DMS79 (cell line): ENCODE measurements at places on chromosomes 12 and 14.

GRCh38 chr14:100348784-100349685 lies 25.9 kb downstream of the SLC25A47 start:
- DNase-seq = no peak

DNA sequence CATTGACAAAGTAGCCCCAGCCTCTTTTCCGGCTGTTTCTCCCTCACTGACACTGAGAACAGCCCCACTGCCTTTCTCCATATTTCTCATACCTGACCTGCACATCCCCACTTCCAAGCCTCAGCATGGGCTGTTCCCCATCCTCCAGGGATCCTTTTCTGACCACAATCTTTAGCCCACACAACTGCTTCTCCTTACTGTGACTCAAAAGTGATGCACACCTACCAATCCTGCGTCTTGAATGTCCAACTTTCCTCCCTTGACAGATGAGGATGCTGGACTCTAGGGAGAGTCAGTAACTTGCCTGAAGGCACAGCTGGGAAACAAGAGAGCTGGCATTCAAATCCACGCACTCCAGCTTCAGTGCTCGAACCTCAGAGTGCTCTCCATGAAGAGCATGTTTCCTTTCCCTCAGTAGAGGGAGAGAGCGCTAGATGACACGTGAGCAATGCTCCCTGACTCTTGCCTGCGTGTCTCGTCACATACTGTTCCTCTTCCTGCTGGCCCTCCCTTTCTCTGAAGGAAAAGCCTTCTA lies 75.6 kb downstream of the NTF3 start:
- no peak for DNase-seq

GRCh38 chr12:83823386-83824045 lies 1089.1 kb downstream of the SLC6A15 start:
- DNase-seq = no peak

GRCh38 chr14:103284574-103285467 lies 49.2 kb upstream of the EIF5 start:
- DNase-seq = no peak

DNA sequence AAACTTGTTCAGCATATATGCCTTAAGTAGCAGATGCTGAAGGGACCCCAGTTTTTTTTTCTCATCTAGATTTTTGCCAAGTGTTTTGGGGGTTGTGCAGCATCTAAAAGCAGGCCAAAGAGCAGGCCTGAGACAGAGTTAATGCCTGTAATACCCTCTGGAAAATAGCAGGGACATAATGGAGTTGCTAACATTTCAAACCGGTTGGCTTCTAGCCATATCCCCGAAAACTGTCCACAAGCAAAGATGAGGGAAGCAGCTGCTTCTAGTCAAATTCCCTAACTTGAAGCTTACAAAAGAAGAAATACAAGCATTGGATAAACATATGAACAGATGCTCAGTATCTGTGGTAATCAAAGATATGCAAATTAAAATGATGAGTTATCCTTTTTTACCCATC lies 52.1 kb upstream of the AEBP2 start:
- DNase-seq = no peak

GRCh38 chr12:94603434-94604365 lies 46.7 kb downstream of the TMCC3 start:
- DNase-seq = no peak

GRCh38 chr12:79407671-79408622 lies 282.8 kb downstream of the PAWR start:
- no peak for DNase-seq

GRCh38 chr14:74940956-74941565 lies 14.3 kb downstream of the PGF start:
- DNase-seq = no peak

DNA sequence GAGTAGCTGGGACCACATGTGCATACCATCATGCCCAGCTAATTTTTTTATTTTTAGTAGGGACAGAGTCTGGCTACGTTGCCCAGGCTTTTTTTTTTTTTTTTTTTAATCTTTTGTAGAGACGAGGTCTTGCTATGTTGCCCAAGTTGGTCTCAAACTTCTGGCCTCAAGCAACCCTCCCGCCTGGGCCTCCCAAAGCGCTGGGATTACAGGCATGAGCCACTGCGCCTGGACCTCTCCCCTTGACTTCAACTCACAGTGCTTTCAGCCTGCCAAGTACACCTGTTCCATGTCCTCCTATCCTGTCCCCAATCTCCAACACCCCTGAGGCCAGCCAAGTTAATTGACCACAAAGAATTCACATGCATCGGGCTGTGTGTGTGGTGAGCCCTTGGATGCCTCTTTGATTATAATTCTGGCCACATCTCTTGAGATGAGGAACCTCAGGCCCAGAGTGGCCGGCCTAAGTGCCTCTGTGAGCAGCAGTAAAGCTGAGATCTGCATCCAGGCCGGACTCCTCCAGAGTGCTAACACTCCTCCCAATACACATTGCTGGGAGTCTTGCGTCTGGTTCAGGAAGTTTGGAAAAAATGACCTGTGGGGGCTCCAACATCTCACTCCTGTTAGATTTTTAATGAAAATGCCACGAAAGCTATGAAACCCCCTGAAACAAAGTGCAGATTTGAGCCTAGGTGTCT lies 6.8 kb downstream of the RAB35 start:
- peak; percentile 11 for DNase-seq

DNA sequence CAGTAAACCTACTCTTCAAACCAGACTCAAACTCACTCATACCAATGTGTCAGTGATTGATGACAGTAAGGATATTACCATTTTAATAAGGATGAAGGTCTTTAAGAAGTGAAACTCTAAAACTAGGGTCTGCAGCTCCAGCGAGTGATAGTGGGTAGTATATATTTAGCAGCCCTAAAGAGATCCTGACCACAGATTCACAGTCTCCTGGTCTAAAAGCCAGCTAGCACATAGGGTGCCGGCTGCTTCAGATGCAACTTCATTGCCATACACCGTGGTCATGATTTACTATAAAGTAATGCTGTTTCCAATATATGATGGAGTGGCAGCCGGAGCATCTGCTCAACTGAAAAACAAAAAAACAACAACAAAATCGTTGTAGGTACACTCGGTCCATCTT lies 99.6 kb upstream of the MDM1 start:
- DNase-seq = no peak

- DNase-seq = no peak
Observed at GRCh38 chr14:63245893-63246292, 41.6 kb downstream of the RHOJ start.

DNA sequence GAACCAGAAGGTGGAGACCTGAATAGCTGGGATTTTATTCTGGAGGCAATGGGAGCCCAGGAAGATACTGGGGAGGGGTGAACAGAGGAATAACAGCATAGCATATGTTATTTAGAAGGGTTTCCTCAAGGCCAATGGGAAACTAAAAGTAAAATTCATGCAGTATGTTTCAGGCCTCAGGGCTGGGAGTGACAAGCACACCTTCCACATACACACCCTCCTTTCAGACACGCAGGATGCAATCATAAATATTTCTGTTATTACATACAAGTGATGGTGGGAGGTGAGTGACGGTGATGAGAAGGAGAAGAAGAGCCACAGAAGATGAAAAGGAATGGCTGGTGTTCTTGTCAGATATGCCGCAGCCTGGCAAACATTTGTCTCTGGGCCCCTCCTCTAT lies 106.1 kb upstream of the FLRT2 start:
- no peak for DNase-seq

- no peak for DNase-seq
Observed at GRCh38 chr12:24175284-24175683, 225.8 kb upstream of the SOX5 start.

DNA sequence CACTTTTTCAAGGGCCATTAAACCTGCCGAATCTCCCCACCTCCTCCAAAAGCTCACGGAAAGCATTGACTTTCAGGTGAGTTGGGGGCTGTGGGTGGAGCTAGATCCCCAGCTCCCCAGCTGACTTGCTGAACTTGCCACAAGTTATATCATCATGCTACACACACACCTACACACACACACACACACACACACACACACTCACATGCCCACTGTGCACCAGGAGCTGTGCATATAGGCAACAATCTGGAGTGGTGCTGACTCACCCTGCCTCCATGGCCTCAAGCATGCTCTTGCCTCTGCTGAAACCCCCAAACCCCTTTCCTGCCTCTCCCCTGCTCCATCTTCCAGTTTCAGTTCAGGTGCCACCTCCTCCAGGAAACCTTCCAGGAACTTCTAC lies 26.1 kb downstream of the SERPINA3 start:
- DNase-seq = no peak

GRCh38 chr14:88562532-88562830 lies 356 bp upstream of the ZC3H14 start:
- no peak for DNase-seq

DNA sequence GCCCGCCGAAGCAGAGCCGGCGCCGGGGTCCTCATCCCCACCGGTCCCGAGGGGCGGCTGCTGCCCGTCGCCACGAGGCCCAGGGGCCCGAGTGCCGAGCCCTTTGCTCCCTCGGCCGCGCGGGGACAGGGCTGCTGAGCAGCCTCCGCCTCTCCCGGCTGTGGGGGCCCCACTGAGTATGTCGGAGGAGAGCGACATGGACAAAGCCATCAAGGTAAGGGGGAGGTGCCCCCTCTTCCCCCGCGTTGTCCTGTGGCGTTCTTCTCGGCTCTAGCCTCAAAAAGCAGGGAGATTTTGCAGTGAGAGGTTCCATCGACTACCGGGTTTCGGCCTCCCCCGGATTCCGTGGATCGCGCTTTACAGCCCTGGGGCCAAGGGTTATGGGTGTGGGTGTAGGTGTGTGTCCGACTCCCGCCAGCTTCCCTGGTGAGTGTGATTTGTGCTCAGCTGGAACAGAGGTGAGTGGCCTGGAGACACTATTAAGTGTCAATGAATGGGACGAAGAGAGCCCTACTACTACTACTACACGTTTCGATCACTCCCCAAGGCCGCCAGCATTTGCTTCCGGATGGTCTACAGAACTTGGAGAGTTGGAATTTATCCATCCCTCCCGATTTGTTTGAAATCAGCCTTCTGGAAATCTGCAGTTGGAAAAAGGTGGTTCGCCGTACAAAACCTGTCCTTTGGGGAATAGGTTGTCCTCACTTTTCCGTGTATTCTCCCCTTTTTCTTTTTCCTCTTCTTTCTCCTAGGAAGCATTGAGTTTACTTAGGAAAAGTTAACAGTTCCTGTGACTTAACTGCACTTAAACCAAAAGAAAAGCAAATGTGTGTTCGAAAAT lies 748 bp downstream of the MAPKAPK5 start:
- no peak for DNase-seq

DNA sequence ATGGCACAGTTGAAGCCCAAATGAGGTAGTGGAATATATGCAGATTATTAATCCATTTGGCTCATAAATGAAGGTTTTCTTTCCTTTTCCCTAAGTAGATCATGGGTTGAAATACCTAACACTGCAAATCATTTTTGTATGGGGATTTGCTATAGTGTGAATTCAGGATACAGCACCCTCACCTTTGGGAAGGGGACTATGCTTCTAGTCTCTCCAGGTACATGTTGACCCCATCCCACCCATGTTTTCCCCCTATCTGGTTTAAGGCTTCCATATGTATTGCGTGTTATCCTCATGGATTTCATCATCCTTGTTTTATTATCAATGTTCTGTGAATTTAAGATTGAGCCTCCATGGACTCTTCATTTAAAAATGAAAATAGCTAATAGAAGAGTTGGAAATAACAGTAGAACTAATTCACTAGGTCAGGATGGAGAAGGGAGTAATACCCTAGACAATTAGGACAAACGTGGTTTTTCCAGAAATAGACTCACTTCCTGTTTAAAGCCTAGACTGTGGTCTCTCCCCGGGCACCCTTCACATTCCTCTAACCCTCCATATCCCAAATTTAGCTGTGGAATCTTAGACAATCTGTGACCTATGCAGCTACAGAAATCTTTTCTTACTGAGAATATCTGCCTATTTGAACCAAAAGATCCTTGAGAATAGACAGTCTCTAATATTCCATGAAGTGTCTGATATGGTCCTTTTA lies 56.5 kb downstream of the DAD1 start:
- no peak for DNase-seq

GRCh38 chr12:118682656-118683055 lies 298.7 kb upstream of the SRRM4 start:
- no peak for DNase-seq
